ENCODE measurements at places on chromosomes 5 and 9.
A peak's percentile ranks its signal among the peaks of the same experiment; 100 is the strongest.

- peak; percentile 0 for DNase-seq
Observed at GRCh38 chr5:31664566-31664965, 25.6 kb downstream of the PDZD2 start.

- peak; percentile 36 for DNase-seq
Observed at GRCh38 chr9:78676623-78677022, 379.7 kb downstream of the PSAT1 start.

- no peak for DNase-seq
Observed at GRCh38 chr5:74394916-74395880, 245.3 kb downstream of the ENC1 start.

DNA sequence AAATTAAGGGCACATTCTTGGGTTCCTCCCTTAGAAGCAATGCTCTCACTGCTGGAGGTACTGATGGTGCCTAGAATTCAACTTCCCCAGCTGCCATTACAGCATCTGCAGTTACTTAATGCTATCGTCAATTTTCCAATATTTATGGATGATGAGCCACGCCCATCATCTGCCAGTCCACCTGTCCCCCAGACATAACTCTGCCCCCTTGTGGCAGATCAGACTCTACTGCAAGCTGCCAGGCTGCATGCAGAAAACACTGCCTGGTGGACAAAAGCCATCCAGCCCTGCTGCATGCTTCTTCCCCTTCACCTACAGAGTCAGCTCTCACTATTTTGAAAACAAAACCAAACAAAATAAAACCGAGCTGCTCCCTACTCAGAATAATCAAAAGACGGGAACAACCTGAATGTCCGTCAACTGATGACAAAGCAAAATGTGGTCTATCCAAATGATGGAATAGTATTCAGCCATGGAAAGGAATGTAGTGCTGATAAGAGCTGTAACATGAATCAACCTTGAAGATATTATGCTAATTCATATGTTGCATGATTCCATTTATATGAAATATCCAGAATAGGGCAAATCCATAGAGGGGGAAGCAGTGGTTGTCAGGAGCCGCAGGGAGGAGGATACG lies 66.4 kb downstream of the RETREG1 start:
- peak; percentile 57 for DNase-seq

DNA sequence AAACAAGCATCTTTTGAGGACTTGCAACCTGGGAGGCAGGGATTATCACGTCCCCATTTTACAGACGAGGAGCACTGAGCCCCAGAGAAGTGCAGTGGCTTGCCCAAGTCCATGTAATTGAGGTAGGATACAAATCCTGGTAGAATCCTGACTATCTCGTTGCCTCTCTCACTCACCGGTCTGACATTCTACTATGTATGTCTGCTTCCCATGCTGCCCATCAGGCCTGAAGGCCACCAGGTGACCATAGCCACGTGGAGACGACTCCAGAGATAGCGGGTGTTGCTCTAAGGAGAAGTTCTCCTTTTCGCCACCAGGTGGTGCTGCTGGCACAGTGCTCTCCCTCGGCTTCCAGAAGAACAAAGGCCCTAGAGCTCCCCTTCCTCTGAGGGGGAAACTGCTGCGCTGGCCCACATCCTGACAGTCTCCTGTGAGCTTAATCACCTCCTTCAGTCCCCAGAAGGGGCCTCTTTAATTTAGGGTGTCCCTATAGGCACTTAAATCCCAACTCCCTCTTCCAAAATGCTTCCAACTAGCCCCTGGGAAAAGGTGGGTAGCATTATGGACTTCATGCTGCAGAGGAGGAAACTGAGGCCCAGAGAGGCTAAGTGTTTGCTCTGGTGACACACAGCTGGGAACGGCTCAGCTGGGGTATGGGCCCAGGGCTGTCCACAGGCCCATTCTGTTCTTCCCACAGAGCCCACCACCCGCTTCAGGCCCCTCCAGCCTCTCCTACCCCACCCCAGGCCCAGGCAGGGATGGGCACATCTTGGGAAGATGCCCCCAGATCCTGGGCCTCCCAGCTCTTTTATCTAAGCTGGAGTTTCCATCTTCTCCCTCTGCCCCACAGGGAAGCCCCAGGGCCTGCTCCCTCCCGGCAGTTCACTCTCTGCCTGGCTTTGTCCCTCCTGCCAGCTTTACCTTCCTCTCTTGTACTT lies 6.4 kb downstream of the SLC34A1 start:
- DNase-seq = peak; percentile 86

DNA sequence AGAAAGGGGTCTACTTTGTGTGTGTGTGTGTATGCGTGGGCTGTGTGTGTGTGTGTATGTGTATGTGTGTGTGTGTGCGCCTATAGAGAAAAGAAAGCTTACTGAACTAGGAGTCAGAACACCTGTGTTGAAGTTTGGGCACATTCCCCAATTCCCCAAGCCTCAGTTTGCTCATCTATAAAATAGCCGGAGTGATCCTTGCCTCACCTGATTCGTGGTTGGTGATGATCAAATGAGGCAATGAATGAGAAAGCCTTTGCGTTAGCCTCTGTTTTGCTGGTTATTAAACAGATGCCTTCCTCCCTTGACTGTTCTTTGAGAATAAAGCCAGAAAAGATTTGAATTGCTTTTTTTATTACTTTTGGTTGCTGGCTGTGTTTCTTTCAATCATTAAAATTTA lies 20.6 kb downstream of the ABLIM3 start:
- no peak for DNase-seq

DNA sequence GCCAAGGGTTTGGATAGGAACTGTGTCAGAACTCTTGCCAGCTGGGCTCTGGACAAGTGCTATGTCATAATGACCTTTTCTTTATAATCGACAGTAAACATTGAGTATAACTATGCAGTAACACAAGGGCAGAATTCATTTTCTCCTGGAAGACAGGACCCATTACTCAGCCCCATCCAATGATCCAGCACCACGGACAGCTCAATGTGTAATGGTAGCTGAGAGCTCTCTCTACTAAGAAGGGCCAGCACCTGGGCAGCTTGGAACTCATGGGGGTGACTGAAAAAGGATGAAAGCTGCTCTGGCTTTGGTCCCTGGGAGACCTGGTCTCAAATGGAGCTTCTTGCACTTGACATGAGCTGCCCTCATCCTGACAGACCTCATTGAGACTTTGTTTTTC lies 347.8 kb downstream of the TRIM32 start:
- peak; percentile 41 for DNase-seq

GRCh38 chr9:107566611-107567061 lies 77.1 kb upstream of the KLF4 start:
- no peak for DNase-seq

DNA sequence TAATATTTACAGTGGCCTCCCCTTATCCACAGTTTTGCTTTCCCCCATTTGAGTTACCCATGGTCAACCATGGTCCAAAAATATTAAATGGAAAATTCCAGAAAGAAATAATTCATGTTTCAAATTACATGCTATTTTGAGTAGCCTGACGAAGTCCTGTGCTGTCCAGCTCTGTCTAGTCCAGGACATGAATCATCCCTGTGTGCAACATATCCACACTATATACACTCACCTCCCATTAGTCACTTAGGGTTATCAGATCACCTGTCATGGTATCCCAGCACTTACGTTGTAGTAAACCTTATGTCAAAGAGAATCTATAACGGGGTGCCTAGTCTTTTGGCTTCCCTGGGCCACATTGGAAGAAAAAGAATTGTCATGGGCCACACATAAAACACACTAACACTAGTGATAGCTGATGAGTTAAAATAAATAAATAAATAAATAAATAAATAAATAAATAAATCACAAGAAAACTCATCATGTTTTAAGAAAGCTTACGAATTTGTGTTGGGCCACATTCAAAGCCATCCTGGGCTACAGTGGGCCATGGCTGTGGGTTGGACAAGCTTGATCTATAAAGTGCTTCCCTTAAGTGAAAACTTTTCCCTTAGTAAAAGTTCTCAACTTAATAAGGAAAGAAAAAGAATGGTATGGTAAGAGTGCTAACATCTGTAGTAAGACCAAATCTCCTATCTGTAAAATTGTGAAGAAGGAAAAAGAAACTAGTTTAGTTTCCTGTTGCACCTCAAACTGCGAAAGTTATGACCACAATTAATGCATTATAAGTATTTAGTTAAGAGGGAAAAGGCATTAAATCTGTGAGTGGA lies 15.9 kb upstream of the OMD start:
- peak; percentile 35 for DNase-seq

DNA sequence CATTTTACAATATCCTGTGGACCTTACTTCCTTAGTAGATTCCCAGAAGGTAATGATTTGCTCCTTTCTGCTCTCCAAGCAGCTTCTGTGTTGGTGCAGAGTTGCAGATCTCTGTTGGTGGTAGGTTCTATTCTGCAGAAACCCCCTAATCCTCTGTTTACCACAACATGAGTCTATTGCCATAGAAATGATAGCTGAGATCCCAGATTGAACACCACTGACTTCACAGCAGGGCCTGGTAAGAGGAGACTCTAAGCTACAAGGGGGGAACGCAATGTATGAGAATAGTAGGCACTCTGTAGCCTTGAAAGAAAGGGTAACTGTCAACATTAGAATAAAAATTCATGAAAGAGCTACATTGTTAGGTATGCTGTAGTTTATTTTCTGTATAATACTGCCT lies 59.5 kb downstream of the MUSK start:
- DNase-seq = peak; percentile 55

DNA sequence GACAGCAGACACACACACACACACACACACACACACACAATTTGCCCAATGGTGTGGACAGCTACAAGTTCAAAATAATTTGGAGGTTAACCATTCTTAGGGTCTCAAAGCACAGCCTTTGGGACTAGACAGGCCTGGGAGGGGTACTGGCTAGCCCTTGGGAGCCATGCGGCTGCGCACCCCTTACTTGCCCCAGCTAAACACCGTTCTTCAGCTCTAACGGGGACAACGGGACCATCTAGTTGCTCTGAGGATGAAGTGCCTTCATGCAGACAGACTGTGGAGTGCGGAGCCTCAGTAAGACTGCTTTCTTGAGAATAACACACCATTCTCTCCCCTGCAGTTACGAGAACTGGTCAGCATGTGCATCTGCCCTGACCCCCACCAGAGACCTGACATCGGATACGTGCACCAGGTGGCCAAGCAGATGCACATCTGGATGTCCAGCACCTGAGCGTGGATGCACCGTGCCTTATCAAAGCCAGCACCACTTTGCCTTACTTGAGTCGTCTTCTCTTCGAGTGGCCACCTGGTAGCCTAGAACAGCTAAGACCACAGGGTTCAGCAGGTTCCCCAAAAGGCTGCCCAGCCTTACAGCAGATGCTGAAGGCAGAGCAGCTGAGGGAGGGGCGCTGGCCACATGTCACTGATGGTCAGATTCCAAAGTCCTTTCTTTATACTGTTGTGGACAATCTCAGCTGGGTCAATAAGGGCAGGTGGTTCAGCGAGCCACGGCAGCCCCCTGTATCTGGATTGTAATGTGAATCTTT lies 64.6 kb downstream of the PSMB7 start:
- DNase-seq = no peak

GRCh38 chr5:76983468-76983867 lies 30.6 kb downstream of the CRHBP start:
- DNase-seq = no peak

DNA sequence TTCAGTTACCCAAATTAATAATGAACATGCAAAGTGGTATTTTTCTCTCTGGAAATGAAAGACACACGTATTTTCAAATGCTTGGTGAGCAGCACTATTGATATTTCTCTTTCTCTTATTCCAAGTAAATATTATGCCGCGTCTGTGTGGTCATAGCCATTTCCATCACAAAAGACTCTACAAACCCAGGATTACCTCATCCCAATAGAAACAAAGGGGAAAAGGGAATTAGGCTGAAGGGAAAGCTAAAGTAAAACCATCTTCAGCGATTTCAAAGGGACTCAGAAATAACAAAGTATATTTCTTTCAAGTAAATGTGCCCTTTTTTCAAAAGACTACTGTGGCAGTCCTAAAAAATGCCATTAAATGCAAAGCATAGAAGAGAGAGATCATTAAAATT lies 62.0 kb upstream of the FST start:
- peak; percentile 37 for DNase-seq

DNA sequence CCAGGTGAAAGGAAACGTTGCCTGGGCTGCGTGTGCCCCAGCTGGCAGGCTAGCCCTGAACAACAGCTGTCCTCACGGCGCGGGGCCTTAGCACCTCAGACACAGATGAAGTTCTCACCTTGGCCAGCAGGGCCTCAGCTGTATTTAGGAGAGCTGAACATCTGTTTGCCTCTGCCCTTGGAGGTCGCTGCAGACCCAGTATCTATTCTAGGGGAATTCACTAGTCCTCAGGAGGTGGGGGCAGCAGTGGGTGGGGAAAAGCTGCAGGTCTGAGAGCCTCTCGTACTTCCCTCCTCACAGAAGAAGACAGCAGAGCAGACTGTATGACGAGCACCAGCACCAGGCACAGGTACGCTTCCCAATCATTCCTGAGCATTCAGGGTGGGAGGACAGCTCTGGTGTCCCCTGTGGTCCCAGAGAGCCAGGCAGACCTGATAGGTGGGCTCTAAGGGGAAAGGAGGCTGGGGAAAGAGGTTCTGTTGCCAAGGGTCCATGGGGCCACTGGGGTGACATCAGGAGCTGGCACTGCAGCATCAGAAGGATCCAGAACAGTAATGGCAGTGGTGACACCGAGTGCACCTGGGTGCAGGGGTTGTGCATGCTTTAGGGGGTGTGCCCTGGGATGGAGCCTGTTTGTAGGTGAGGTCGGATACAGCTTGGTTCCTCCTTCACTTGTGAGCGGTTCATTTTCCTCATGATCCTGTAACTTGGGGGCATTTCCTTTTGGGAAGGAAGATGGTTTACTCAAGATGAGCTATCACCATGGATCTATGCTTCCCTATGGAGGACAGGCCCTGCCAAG lies 13.8 kb downstream of the CD74 start:
- DNase-seq = no peak

DNA sequence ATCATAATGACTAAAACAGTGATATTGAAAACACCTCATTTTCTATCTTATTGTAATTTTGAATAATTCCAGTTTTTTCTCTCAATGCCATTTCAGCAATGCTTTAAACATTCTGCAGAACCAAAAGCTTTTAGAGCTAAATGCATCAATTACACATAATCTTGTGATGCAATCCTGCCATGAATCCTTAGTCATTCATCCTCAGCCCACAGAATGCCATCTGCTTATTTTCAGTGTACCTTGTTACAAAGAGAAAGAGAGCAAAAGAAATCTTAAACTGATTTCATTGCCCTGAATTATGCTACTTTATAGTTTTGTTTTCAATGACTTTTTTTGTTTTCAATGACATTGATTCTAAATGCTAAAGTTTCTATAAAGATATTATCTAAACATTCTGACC lies 1234.8 kb upstream of the C9orf72 start:
- DNase-seq = peak; percentile 87

DNA sequence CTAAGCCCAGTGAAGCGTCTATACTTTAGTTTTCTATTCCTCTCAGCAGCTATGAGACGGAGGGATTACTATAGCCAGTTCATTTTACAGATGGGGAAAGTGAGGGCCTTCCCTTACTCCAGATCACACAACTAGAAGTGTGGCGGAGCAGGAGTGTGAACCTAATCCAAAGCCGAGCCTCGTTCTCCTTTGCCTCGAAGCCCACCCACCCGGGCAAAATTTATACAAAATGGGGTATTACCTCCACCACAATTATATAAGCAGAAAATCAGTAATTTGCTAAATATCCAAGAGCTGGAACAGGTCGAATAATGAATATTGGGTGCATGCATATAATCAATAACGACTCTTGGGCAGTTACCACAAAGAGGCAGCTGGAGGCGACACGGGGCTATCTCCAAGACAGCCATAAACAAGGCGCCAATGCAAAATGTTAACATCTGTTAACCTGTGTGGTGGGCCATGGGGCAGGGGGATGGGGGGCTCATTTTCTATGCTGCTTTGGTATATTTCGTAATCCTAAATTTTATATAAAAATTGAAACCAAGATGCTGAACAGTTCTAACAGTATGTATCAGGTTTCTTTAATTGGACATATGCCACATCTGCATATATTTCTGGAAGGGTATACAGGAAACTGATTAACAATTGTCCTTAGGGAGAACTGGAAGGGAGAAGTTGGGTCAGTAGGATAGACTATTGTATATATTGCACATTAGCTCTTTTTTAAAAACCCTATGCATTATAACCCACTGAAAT lies 1.2 kb upstream of the RNF44 start:
- DNase-seq = no peak

Measured in mesenchymal stem cell (in vitro differentiated cells and primary cell).